ENCODE measurements at places on chromosomes 13 and 19.
A peak's percentile ranks its signal among the peaks of the same experiment; 100 is the strongest.

GRCh38 chr19:19444681-19445155, 39.2 kb downstream of the GATAD2A start:
- peak; percentile 77 for DNase-seq

- DNase-seq: no peak
Observed at GRCh38 chr19:3768015-3768747, 3.8 kb downstream of the RAX2 start.

DNA sequence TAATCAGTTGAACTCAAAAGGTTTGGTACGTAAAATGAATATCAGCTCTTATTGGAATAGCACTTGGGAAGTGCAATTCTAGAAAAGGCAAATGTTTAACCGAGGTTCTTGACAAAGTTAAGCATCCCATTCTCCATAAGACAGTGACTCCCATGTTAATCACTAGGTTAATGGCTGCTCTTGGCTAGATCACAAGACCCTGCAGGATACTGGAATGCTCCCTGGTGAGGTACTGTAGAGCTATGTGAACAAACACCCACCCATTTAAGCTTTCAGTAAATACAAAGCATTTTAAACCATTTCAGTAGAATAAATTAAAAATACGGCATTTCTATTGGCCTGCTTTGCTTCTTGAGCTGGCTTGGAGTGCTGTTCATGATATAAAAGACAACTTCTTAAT, 56.5 kb downstream of the TDRD3 start:
- no peak for DNase-seq

DNA sequence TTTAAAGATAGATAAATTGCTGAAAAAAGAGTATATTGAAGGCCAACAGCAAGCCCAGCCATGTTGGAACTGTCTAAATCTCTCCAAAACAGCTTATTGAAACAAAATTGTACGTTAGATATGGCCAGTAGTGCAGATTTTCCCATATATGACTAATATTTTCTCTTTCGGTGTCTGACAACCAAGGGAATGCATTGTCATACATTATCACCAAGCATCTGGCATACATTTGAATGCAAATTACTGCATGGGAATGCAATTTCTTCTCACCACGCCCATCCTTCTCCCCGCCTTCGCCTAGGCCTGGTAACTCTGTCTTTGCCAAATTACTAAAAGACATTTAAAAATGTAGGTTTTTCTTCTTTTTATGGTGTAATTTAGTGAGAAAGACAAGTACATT, 32.5 kb upstream of the IRS2 start:
- peak; percentile 4 for DNase-seq

GRCh38 chr19:42129399-42130253, 2.6 kb downstream of the POU2F2 start:
- peak; percentile 92 for DNase-seq

DNA sequence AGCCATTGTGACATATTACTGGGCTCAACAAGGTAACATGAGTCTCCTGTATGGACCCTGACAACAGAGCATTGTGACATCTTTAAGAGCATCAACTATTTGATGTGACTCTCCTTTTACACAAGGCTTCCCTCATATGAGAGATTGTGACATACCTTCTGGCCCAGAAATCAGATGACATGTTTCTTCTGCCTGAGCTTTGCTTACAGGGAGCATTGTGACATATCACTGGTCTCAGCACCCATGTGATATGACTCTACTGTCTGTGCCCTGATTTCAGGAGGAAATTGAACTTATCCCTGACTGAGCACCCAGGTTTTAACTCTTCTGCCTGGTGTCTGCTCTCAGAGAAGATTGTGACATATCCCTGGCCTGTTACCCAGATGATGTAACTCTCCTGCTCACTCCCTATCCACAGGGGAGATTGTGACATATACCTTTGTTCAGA, 15.9 kb upstream of the ZNF681 start:
- DNase-seq: no peak
